ENCODE measurements at places on chromosomes 4 and X. TPM values are rescaled to one million over a fixed set of nuclear protein-coding genes. Genes with fewer than 3 reads are reported as not detected.

The HHIP gene
- not detected for total RNA-seq

The GPRASP2 gene
- 1.4 TPM for total RNA-seq

The GYPE gene
- total RNA-seq = 1.1 TPM

The MGARP gene
- 0.30 TPM for total RNA-seq

The FAM9C gene
- total RNA-seq = not detected

The DIPK2B gene
- not detected for total RNA-seq

The RRH gene
- not detected for total RNA-seq

GRCh38 chr4:94371290-94371689 lies 28.7 kb upstream of the HPGDS start:
- no peak overlapping the region for H3K27ac ChIP-seq
- DNase-seq = no peak
- no peaks in the 10 kb centered on the region for H3K36me3 ChIP-seq
- no peaks in the 10 kb centered on the region for H3K27me3 ChIP-seq
- H3K4me3 ChIP-seq = no peak overlapping the region
- H3K4me1 ChIP-seq = no peaks in the 10 kb centered on the region

- H3K4me1 ChIP-seq = no peaks in the 10 kb centered on the region
- H3K36me3 ChIP-seq = no peaks in the 10 kb centered on the region
- no peak overlapping the region for H3K4me3 ChIP-seq
These were observed 297.7 kb upstream of the HAND2 start for GRCh38 chr4:173827707-173828106.

GRCh38 chr4:38785901-38786402 lies 3.2 kb upstream of the TLR10 start:
- H3K27ac ChIP-seq = no peak overlapping the region
- H3K4me3 ChIP-seq = no peak overlapping the region
- H3K27me3 ChIP-seq = no peaks in the 10 kb centered on the region
- H3K4me1 ChIP-seq = no peaks in the 10 kb centered on the region

DNA sequence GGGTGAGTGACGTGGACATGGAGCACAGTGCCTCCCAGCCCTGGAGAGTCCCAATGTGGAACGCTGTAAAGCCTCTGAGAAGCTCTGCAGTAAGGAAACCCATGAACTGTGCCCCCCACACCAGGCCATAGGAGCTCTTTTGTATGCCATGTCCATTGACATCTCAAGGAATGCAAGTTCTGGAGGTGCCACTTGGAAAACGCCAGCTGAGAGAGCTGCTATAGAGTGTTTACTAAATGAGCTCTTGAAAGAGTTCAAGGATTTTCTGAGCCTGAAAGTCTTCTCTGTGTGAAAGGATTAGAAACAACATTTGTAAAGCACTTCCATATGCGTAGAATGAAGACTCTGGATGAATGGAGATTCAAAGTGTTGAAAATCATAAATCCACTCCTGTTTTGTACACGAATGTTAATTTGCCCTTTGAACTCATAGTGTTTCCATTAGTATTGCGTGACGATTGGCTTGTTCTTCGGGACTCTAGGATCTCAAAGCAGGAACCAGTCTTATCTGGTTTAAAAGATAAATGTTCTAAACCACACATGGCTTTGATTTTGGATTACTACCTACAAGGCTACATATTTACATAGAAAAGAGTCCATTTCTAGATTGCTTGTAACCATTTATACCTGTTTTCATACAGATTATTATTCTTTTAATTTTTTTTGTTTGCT lies 41.8 kb upstream of the STOX2 start:
- no peaks in the 10 kb centered on the region for H3K36me3 ChIP-seq
- H3K4me1 ChIP-seq = no peaks in the 10 kb centered on the region
- H3K4me3 ChIP-seq = no peak overlapping the region
- no peak overlapping the region for H3K27ac ChIP-seq

- H3K27me3 ChIP-seq = no peaks in the 10 kb centered on the region
- no peaks in the 10 kb centered on the region for H3K4me1 ChIP-seq
- no peak for DNase-seq
- no peaks in the 10 kb centered on the region for H3K36me3 ChIP-seq
- H3K4me3 ChIP-seq = no peak overlapping the region
- no peak overlapping the region for H3K27ac ChIP-seq
These were observed 452.1 kb downstream of the STPG2 start for GRCh38 chr4:97691111-97691605.

GRCh38 chr4:156515295-156515694 lies 456.3 kb downstream of the PDGFC start:
- DNase-seq = no peak
- H3K4me1 ChIP-seq = no peaks in the 10 kb centered on the region
- no peak overlapping the region for H3K27ac ChIP-seq
- H3K27me3 ChIP-seq = no peaks in the 10 kb centered on the region

GRCh38 chr4:169159624-169160171 lies 111.1 kb downstream of the SH3RF1 start:
- H3K36me3 ChIP-seq = no peaks in the 10 kb centered on the region
- DNase-seq = no peak
- no peak overlapping the region for H3K27ac ChIP-seq

DNA sequence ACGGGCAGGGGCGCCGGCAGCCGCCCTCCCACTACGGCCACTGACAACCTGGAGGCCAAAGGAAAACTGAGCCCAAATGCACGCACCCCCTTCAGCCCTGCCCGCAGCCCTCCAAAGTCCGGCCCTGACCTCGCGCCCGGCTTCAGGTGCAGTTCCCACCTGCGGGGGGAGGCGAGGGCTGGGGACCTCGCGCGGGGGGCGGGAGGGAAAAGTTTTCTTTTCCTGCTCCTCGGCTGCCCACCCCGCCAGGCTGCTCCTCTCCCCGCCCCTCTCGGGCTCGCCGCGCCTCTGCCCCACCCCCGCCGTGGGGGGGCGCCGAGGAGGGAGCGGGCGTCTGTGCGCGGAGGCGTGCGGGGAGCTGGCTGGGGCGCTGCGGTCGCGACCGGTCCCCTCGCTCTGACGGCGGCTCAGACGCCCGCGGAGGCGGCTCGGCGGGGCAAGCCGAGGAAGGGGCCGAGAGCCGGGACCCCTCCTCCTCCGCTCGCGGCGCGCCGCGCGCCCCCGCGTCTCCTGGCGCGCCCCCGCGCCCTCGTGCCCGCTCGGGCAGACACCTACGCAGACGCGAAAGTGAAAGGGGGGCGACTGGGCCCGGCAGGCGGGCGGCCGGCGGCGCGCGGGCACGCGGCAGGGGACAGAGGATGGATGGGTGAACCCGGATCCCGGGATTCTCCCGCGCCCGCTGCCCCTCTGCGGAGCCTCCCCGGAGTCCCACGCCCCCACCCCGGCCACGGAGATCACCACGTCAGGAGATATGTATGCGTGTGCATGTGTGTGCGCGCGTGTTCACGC lies 3.1 kb upstream of the NR3C2 start:
- H3K36me3 ChIP-seq = no peaks in the 10 kb centered on the region
- H3K27ac ChIP-seq = peak overlapping the region; percentile 93
- H3K4me3 ChIP-seq = peak overlapping the region; percentile 99
- peak; percentile 83 for DNase-seq
- H3K27me3 ChIP-seq = no peaks in the 10 kb centered on the region

- peaks cover 94% of the 10 kb centered on the region for H3K36me3 ChIP-seq
- H3K4me1 ChIP-seq = no peaks in the 10 kb centered on the region
- H3K27me3 ChIP-seq = no peaks in the 10 kb centered on the region
These were observed 78.9 kb downstream of the IRF2 start for GRCh38 chr4:184395451-184395917.

GRCh38 chrX:152588206-152588605 lies 49.5 kb upstream of the GABRQ start:
- H3K36me3 ChIP-seq = no peaks in the 10 kb centered on the region
- H3K27me3 ChIP-seq = no peaks in the 10 kb centered on the region
- H3K27ac ChIP-seq = no peak overlapping the region
- no peak overlapping the region for H3K4me3 ChIP-seq
- H3K4me1 ChIP-seq = no peaks in the 10 kb centered on the region

- no peak for DNase-seq
- H3K27me3 ChIP-seq = no peaks in the 10 kb centered on the region
- no peak overlapping the region for H3K4me3 ChIP-seq
- peaks cover 47% of the 10 kb centered on the region for H3K4me1 ChIP-seq
- no peak overlapping the region for H3K27ac ChIP-seq
- no peaks in the 10 kb centered on the region for H3K36me3 ChIP-seq
These were observed 5.7 kb downstream of the ZNF275 start for GRCh38 chrX:153339662-153340061.

- H3K27me3 ChIP-seq = no peaks in the 10 kb centered on the region
- H3K4me3 ChIP-seq = no peak overlapping the region
- H3K4me1 ChIP-seq = peaks cover 10% of the 10 kb centered on the region
These were observed 75.8 kb downstream of the FAM53A start for GRCh38 chr4:1608196-1608820.

DNA sequence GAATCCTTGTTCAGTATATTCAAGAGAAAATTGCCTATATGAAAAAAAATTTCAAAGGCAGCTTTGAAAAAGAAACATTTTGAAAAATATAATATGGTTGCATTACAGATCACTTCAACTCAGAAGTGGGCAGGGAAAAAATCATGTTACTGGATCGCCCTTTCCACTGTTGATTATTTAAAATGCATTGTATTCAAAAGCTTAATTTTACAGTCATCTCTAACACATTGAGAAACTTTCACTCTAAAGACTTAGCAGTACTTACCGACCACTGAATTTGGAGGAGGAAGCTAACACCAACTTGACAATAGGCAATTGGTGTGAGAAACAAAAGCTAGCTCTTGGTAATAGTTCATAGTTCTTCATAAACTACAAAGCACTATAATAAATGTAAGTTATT lies 101.9 kb downstream of the CEP135 start:
- H3K27me3 ChIP-seq = peaks cover 10% of the 10 kb centered on the region
- H3K36me3 ChIP-seq = no peaks in the 10 kb centered on the region
- DNase-seq = no peak
- H3K27ac ChIP-seq = no peak overlapping the region

DNA sequence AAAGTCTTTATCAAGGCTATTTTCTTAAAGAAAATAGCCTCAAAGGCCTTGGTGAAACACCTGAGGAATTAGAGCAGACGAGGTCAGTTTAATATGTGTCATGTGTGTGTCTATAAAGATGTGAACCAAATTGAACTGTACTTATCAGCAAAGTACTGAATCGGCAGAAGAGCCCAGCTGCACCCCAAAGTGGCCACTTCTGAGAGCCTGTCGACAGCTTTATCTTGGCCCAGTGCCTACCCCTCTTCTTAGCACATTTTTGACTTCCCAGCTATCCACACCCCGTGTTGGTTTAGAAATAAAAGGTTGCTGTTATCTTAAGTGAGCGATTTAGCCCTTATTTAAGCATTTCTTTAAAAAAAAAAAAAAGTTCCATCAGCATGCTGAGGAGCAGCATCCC lies 329.7 kb downstream of the FBXW7 start:
- no peak for DNase-seq
- no peaks in the 10 kb centered on the region for H3K36me3 ChIP-seq
- H3K4me1 ChIP-seq = no peaks in the 10 kb centered on the region
- no peaks in the 10 kb centered on the region for H3K27me3 ChIP-seq

DNA sequence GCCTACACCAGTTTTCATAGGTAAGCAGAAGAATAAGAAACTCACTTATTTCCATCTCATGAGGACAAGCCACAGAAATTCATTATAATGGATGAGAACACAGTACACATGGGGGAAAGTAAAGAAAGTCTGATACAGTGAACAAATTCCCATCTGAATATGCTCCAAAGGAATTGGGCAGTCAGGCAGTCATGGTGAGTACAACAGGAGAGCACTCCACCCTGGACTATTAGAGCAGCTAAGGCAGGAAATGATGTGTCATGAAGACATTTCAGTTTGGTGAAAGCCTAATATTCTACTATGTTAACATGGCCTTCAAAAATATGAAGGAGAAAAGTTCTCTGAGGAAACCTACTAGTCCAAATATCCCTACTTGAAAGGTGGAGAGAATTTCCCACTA lies 92.0 kb upstream of the PRDX4 start:
- H3K27ac ChIP-seq = no peak overlapping the region
- H3K36me3 ChIP-seq = no peaks in the 10 kb centered on the region
- H3K4me3 ChIP-seq = no peak overlapping the region
- H3K4me1 ChIP-seq = no peaks in the 10 kb centered on the region
- no peak for DNase-seq
- no peaks in the 10 kb centered on the region for H3K27me3 ChIP-seq

DNA sequence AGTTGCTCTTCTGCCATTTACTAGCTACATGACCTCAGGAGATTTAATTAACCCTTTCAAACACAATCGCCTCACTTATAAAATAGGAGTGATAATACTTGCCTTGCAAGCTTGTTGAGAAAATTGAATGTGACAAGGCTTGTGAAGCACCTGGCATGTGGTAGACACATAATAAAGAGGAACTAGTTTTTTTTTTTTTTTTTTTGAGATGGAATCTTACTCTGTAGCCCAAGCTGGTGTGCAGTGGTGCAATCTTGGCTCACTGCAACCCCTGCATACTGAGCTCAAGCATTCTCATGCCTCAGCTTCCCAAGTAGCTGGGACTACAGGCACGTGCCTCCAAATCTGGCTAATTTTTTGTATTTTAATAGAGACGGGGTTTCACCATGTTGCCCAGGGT lies 73.7 kb upstream of the STIM2 start:
- H3K27ac ChIP-seq = no peak overlapping the region
- H3K4me3 ChIP-seq = no peak overlapping the region
- H3K4me1 ChIP-seq = no peaks in the 10 kb centered on the region
- DNase-seq = no peak
- H3K36me3 ChIP-seq = no peaks in the 10 kb centered on the region

DNA sequence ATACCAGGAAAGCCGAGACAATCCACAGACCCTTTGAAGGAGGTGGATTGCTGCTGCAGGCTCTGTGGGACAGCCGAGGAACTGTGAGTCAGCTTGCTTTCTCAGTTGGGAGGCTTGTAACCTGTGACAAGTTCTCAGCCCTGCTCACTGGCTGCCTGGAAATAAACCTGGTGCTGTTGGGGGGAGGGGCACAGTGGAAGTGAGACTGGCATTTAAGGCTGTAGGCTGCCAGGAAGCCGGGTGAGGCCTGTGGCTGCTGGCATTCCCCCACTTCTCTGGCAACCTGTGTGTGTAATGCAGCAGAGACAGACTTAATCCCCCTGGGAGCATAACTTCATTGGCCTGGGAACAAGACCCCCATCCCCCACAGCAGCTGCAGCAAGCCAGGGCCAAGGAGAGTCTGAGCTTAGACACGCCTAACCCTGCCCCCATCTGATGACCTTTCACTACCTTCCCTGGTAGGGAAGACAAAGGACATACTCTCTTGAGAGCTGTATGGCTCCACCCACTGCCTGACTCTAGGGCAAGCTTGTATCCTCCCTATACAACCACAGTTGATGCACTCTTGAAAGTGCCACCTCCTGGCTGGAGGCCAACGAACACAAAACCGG lies 64.1 kb downstream of the ALPK1 start:
- H3K27me3 ChIP-seq = no peaks in the 10 kb centered on the region
- H3K4me1 ChIP-seq = no peaks in the 10 kb centered on the region
- H3K36me3 ChIP-seq = no peaks in the 10 kb centered on the region
- H3K4me3 ChIP-seq = no peak overlapping the region

DNA sequence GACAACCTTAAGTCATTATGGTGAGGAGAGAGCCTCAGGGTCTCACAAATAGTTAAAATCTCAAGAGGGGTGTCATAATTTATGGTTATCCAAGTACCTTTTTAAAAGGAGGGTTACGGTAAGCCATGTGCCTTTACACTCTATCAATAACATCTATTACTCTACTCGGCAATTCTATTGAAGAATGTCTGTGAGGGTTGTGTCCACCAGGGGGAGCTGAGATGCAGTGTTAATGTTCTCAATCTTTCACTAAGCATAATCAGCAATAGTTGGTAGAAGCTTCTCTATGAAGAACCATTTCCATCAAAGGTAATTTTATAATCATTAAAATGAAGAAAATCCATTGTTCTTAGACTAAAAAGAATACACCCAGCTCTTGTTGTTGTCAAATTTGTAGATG lies 457.4 kb downstream of the CENPC start:
- H3K4me3 ChIP-seq = no peak overlapping the region
- peak; percentile 24 for DNase-seq
- H3K4me1 ChIP-seq = no peaks in the 10 kb centered on the region
- H3K36me3 ChIP-seq = no peaks in the 10 kb centered on the region

All from naive thymus-derived CD4-positive, alpha-beta T cell (primary cell).